A549 (cell line): ENCODE measurements at places on chromosomes 11 and 22. TPM values are rescaled to one million over a fixed set of nuclear protein-coding genes. Genes with fewer than 3 reads are reported as not detected.

SPON1 gene
- 0.07 TPM in 1 of 3 replicates, not detected in the others for polyA plus RNA-seq

ZFP91 gene
- polyA plus RNA-seq: 45.0 to 48.5 TPM (median 47.7 TPM) in 3 replicates

SLN gene
- polyA plus RNA-seq: 0.72 to 1.3 TPM (median 1.2 TPM) in 3 replicates

YPEL1 gene
- polyA plus RNA-seq: 0.07 to 0.36 TPM (median 0.22 TPM) in 3 replicates

IFTAP gene
- 33.6 to 38.7 TPM (median 34.7 TPM) in 3 replicates for polyA plus RNA-seq

TEAD1 gene
- 110 to 116 TPM (median 111 TPM) in 3 replicates for polyA plus RNA-seq

KCNE3 gene
- 0.20 to 0.34 TPM (median 0.23 TPM) in 3 replicates for polyA plus RNA-seq

LAMTOR1 gene
- polyA plus RNA-seq: 109 to 119 TPM (median 114 TPM) in 3 replicates

ANO9 gene
- 0.50 to 0.55 TPM (median 0.51 TPM) in 3 replicates for polyA plus RNA-seq

GRAP2 gene
- polyA plus RNA-seq: not detected in 3 replicates

DNA sequence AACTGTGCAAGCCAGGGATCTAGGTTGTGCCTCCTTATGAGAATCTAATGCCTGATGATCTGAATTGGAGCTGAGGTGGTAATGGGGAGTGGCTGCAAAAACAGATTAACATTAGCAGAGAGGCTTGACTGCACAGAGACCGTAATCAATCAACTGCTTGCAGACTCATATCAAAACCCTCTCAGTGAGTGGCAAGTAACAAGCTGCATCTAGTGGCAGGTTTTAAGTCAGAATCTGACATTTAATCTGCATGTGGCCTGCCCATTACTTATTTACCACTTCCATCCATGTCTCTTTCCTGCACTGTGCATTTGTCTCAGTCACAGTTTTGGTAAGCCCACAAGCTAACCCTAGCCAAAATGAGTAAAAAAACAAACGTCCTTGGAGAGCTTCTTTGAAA is 11.2 kb downstream of the C11orf58 start:
- no peak for DNase-seq

DNA sequence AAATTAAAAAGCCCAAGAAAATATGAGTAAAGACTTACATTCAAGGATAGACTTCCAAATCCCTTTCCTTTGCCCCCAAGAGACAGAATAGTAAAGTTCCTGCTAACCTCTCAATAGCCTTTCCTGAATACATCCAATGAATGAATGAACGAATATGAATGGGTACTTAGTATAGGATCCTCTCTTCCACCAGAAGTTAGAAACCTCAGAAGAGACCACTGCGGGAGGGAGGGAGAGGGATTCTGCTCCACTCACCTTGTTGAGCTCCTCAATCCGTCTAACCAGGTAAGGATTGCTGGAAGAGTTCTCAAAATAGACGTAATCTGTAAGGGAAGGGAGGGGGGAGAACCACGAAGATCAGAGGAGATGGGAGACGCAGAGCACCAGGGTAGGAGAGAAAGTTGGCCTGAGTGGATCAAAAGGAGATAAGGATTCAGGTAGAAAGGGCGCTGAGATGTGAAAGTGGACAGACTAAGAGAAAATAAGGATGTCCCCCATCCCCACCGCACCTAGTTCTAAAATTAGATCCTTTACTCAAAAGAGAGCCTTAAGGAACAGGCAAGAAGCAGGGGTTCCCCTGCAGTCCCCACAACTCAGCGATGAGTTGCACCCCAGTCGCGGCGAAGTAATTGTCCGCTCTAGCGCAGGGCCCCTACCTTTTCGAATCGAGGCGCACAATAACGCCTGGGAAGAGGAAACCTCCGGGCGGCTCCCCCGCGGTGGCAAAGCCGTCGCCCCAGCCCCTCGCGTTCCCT is 1.1 kb downstream of the MTA2 start:
- no peak for DNase-seq

- DNase-seq: no peak
Observed at GRCh38 chr11:104584823-104585222, 313.4 kb downstream of the CASP12 start.

DNA sequence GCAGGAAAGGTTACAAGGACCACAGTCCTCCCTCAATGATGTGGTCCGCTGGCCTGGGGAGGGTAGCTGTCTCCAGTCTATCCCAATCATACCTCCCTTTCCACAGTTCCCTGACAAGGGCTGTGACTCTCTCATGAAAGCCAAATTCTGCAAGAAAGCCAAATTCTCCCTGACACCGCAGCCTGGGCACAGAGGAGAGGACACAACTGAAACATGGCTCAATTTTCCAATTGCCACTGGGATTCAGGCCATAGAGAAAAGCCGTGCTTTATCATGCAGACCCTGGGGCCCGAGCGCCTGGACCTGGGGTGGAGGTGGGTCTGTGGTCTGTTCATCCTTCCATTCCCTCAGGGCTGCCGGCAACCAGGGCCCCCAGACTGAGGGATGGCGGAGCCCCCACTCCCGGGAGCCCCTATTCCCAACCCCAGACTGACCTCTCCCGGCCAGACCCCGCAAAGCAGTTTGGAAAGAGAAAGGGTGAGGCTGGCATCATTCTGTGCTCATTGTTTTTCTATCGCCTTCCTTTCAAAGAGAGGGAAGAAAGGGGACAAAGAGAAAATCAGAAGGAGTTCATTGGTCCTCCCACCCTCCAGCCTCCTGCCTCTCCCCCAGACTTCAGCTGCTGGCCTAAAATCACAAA is 239.5 kb downstream of the BUD13 start:
- DNase-seq: no peak

- DNase-seq: no peak
Observed at GRCh38 chr22:49820984-49821383, 6.7 kb downstream of the BRD1 start.

DNA sequence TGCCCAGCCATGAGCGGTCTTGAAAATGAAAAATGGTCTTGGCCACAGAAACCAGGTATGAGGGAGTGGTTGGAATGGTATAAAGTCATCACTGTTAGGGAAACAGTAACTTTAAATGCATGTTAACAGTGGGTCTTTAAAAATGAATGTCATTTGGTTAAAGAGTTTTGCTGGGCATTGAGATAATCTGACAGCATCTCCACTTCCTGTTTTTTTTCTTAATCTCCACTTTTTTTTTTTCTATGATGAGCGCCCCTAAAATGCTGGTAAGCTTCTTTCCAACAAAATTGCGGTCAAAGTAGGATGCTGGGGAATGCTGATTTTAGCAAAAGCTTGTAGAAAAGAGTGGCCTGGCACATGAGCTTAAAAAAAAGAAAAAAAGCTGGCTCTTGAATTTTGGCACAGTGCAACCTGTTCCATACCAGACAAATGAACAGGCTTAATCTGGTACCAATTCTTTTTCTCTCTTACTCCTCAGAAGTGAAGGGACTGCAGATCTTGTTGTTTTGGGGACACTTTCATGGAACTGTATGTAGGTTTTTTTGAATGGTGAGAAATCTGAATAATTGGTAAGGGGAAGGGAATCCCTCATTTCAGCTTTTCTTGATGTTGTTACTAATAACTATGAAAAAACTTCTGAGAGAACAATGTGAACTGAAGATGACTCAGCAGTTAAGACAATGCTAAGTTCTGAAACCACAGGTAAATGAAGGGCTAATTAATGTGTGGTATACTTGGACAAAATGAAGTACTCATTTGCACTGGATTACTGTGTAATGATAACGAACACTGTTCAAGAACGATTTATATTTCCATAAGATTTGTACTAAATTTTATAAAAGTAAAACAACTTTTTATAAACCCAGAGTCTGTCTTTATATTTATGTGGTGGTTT is 3.1 kb upstream of the ARHGEF12 start:
- DNase-seq: no peak

DNA sequence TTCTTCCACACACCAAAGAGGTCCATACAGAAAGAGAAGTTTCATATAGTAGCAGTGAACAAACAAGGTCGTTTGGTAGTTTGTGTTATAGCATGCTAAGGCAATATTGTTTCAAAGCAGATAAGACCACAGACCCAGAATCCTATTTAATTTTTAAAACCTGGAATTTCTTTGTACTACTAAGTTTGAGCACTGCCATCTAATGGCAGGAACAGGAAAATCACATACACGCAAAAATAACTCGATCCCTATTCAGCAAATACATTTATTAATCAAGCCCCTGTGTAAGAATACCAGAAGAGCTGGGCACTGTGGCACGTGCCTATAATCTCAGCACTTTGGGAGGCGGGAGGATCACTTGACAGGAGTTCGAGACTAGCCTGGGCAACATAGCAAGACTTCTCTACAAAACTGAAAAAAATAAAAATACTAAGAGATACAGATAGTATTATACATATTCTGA is 2.9 kb upstream of the BTBD10 start:
- peak; percentile 54 for DNase-seq

DNA sequence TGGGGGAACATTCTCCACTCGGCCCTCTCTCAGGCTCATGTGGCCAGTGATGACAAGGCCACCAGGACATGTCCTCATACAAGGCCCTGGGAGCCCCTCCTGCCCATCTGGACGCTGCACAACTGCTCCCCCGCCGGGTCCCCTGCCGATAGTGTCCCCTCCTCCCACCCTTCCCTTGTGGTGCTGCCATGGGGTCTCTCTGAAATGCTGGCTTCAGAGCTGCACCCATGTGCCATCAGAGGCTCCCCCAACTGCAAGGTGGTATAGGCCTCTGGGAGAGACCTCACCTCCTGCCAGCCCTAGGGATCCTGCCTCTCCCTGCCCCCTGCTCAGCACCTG is 113.0 kb downstream of the KCNQ1OT1 start:
- DNase-seq: no peak

GRCh38 chr11:46916286-46917108 is 1.9 kb downstream of the LRP4 start:
- DNase-seq: peak; percentile 66

DNA sequence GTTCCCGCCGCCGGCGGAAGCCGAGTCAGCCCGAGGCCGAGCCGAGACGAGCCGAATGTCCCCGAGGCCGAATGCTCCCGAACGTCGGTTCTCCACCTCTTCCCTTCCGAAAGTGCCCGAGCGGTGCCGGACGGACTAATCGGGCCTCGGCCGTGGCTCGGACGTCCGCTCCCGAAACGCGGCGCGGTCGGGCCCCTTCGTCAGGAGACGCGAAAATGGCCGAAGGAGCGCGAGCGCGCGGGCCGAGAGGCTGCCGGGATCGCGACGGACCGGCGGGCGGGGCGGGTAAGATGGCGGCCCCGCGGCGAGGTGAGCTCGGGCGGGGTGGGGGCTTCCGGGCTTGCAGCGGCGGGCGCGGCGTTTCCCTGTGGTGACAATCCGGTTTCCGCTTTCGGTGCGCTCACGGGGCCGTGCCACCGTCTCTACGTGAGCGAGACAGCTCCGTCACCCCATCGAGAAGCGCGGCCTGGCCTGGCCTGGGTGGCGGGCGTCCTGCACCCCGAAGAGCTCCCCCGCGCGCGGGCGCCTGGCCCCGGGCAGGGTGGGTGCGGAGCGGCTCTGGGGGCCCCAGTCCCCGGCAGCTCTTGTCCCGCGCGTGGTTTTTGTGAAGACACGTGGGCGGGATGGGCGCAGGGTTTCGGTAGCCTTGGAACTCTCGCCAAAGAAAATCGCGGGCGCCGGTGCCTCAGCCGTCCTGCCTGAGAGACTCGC is at the start of gene TMEM80:
TSS of gene TMEM80 (plus strand) at position 279 of the 711 bp plus-strand sequence. CDS start at position 291, 12 bp downstream.
- DNase-seq: peak; percentile 54

DNA sequence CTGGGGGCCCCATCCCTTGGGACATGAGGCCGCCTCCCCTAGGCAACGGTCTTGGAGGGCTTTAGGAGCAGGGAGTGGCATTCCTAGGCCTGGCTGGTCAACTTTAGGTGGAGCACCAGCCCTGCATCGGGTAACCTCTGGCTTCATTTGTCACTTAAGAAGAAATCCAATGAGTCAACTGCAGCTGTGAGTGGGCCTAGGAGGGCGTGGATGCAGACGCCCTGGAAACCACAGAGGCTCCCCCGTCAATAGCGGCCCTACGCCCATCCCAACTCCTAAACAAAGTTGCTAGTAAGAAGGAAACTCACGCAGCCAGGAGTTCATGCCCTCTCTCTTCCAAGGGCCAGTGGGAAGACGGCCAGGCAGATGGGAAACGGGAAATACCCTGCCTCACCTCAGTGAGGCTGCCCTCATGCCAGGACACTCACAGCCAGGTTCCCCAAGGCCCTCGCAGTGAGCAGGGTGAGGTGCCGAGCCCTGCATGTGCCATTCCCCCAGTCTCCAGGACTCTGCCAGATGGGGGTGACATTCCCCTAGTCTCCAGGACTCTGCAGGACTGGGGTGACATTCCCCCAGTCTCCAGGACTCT is 20.8 kb downstream of the BID start:
- DNase-seq: no peak

DNA sequence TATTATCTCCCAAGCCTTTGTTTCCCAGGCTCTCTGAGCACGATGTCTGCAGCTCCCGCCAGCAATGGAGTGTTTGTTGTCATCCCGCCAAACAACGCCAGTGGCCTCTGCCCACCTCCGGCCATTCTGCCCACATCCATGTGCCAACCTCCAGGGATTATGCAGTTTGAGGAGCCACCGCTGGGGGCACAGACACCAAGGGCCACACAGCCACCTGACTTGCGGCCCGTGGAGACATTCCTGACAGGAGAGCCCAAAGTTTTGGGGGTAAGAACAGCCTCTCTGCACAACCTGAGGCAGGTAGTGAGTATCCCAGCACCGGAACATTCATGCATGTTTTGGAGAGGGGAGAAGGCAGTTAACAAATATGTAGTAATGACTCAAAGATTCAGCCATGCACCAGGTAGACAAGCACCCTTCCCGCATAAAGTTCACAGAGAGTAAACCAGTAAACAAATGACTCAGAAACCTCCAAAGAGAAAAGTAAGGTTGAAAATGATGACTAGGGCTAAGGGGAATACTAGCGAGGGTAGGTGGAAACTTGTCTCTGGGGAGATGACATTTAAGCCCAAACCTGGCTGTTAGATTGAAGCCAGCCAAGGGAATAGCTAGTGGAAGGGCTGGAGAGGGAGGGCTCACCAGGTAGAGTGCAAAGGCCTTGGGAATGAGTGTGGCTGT is 7.2 kb downstream of the MS4A15 start:
- DNase-seq: no peak

GRCh38 chr11:61654397-61654829 is 25.8 kb upstream of the DAGLA start:
- DNase-seq: no peak

GRCh38 chr22:44736581-44737405 is 15.6 kb upstream of the ARHGAP8 start:
- no peak for DNase-seq

- no peak for DNase-seq
Observed at GRCh38 chr11:62062223-62062861, 61.5 kb upstream of the INCENP start.

- no peak for DNase-seq
Observed at GRCh38 chr22:35986088-35986487, 42.5 kb downstream of the RBFOX2 start.

DNA sequence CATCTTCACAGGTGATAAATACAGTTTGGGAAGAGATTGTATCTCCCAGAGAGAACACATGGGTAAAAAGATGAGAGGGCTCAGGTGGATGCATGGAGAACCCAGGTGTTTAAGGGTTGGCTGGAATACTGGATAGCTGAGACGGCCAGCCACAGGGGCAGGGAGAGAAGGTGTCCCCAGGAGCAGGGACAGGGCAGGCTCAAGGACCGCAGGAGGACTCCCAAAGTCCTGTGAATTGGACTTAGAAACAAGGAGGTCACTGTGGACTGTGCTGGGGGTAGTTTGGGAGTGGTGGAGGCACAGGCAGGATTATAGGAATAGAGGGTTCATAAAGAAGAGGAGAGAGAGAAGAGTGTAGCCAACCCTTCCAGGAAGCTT is 103.8 kb upstream of the PARVA start:
- no peak for DNase-seq

GRCh38 chr11:14012846-14013245 is 50.3 kb downstream of the SPON1 start:
- DNase-seq: no peak
